ENCODE measurements at places on chromosomes 12 and 14. TPM values are rescaled to one million over a fixed set of nuclear protein-coding genes. Genes with fewer than 3 reads are reported as not detected.

GRCh38 chr12:51421266-51421884, 3.3 kb upstream of the SLC4A8 start:
- DNase-seq, result no peak

The L3HYPDH gene
- total RNA-seq, result 58.3 TPM

DNA sequence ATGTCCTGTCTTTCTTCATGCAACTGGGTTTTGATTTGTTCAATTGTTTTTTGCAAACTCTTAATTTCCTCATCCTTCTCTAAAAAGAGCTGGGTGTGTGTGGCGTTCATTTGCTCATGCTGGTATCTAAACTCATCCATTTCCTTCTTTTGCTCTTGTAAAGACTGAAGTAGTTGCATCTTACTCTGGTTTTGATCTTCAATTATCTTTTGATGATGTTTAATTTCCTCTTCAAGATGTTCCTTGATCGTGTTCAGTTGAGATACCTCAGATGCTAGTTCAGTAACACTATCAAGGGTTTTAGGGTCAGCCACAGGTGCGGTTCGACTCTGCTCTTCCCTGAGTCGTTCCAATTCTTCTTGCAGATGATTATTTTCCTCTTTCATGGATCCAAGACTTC, 34.8 kb downstream of the TRIP11 start:
- DNase-seq, result no peak

DNA sequence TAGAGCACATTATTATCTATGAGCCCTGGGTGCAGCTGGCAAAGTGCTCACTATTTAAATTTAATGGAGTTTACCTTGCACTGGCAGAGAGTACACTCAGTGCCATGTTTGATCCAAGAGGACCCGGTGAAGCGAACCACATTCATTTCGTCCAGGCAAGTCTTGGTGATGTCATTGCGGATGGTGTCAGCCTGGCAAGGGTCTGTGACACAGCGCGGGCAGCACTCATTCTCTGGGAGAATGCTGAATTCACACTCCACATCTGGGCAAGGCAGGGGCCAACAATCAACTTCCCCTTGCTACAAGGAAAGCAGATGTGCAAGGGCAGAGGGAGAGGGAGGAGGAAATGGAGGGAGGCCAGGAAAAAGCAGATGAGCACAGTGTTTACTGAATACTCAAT, 356.2 kb downstream of the NELL2 start:
- DNase-seq, result no peak

- no peak for DNase-seq
Observed at GRCh38 chr12:32198555-32198954, 91.9 kb downstream of the BICD1 start.

DNA sequence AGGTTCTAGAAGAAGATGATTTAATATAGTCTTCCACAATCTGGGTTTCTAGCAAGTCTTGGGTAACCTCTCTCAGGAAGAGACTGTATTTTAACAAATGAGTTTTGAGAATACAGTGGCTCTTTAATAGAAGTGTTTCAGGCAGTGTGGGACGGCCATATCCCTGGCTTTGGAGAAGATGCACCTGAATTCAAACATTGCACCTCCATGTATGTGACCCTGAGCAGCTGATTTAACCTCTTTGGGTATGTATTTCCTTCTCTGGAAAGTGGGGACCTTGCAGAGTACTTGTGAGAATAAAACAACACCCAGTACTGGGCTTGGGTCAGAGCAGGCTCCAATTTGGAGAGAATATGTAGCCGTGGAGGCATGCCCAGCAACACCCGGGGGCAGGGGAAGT, 15.8 kb upstream of the VRK1 start:
- no peak for DNase-seq

GRCh38 chr14:61493239-61493638, 171.9 kb downstream of the PRKCH start:
- no peak for DNase-seq

Data from urinary bladder (tissue), 4 donors.